ENCODE measurements at places on chromosomes 3 and 15.

DNA sequence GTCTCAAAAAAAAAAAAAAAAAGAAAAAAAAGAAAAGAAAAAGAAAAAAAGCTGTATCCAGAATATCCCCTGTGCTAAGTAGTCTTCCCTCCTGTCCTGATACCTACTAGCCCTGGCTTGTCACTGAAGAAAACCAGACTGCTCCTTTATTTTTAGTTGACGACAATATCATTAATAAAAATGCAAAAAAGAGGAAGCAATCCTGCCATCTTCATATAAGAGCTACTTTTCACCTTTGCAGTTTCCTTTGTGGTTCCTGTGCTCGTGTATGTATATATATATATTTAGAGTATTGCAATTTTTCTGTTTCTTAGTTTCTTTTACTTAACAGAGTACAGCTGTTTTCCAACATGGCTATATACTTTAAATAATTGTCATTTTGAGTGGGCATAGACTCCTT is 13.6 kb downstream of the C3orf20 start:
- DNase-seq = no peak

GRCh38 chr3:26236531-26236930 is 386.0 kb upstream of the LRRC3B start:
- no peak for DNase-seq

DNA sequence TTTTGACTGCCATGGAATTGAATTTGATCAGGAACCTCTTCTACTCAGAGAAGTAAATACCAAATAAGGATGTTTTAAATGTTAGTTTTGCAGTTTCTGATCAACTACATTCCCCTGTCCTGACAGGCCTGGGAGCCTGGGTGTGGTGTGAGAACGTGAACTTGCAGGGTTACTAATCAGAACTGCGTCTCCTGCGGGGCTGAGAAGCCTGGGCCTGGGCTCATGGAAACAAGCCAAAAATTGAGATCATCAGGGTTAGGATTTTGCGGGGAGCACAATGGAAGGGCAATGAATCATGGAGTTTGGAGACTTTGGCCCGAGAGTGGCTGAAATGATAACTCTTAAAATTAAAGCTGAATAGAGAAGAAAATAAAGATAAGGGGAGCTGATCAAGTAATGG is 47.8 kb upstream of the C3orf70 start:
- DNase-seq = no peak

DNA sequence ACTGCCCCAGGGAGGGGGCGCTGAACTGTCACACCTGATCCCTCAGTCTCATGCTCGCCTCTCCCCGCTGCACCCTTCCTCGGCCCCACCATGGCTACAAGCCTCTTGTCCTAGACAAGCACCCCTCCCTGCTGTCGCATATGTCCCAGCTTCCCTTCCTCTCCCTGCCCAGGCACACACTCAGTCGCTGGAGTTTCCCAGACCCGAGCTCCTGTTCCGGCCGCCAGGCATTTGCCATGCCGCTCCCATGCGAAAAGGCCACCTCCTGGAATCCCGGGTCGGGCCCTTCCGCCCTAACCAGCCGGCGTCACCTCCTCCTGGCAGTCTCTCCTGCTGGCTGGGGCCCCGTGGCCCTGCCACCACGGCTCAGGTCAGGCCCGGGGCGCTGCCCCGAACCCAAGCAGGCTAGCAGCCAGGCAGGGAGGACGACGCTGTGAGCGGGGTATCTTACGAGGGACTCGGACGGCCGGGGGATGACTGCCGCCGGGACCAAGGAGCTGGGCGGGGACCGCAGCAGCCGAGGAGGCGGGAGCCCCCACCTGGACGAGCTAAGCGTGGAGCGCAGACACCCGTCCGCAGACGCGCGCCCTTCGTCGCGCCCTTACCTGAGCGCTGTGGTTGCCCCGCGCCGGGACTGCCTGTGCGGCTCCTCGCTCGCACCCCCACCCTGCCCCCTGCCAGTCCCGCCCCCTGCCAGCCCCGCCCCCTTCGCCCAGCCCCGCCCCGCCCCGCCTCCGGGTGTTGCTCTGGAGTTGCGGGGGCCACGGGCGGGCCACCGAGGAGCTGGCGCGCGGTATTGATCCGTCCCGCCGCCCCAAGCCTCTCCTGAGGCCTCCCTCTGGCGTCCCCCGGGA is at the start of gene ALS2CL:
ALS2CL (minus strand) TSS at position 642 of the 854 bp plus-strand sequence. CDS start 4,239 bp downstream, outside the sequence.
- peak; percentile 56 for DNase-seq

DNA sequence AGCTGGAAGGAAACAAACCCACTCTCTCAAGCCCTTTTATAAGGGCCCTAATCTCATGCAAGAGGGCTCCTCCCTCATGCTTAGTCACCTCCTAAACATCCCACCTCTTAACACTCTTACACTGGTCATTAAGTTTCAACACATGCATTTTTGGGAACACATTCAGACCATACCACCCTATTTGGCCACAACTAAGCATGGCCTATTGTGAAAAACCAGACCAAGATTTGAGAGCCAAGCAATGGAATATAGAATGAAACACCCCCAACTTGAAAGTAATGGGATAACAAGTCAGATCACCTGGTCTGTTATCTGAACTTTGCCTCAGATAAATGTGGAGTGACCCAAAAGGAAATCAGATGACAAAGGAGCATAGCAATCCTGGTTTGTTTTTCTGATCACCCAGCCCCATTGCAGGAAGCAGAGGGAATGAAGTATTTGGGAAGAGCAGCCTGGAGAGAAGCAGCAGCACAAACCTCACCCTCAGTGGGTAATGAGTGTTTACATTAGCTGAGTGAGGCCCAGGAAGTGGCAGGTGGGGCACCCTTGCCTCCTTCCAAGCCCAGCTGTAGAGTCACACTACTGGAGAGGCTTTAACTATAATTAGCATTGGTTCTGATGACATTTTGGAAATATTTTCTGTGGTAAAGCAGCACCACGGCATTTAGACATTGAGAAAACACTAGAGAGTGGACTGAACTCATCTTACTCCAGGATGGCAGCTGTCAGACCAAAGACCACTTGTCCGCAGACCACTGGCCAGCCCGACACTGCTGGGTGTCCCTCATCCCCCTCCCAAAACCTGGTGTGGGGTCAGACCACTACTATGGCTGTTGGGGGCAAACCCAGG is 48.8 kb upstream of the PRTG start:
- DNase-seq = no peak

DNA sequence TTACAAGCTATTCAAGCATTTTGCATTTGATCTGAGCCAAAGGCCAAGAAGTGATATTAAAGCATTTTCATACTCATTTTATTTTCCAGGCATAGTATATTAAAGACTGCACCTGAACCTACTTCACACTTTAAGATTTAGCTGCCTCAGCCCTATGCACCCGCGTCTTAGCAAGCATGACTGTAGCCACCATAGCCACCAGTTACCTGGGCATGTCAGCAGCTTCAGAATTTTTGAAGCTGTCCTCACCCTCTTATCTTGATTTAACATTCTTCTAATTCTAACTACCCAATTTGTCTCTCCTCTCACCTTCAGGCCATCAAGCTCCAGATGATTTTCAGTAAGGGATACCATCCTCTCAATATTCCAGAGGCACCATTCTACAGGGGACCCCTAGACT is 39.1 kb upstream of the KLHL6 start:
- no peak for DNase-seq

DNA sequence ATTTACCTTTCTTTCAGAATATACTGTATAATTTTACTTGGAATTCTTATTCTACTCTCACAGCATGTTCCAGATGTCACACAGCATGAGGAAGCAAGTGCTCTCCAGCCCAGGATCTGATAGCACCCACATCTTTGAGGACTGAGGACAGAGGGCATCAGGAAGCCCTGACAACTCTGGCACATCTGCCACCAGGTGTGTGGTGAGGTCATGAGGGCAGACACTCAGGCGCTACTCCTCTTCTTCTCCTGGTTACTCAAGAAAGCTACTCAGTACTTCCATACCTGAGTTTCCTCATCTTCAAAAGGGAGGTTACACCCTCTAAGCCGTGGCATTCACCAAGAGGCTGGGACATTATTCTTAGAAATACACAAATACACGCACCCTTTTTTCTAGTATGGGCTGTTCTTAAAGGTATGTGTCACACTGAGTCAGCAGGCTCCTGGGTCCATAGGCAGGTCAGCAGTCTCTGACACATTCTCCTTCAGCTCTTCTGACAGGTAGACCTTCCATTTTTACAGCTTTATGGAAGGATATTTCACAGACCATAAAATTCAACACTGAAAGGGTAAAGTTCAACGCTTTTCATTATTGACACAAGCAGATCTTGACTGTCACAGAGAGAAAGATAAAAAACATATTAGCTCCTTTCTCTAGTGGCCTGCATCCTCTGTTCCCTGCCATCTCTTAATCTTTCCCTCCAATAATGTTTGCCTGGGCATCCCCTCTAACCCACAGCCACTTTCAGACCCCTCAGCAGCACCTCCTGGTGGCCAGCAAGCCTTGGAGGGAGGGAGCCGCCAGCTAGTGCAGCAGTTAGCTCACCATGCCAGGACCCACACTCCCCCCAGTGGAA is 103.2 kb upstream of the TJP1 start:
- DNase-seq = peak; percentile 35

- DNase-seq = no peak
Observed at GRCh38 chr3:25002052-25002451, 426.0 kb upstream of the RARB start.

GRCh38 chr3:125402639-125403038 is 27.5 kb upstream of the ZNF148 start:
- DNase-seq = no peak

DNA sequence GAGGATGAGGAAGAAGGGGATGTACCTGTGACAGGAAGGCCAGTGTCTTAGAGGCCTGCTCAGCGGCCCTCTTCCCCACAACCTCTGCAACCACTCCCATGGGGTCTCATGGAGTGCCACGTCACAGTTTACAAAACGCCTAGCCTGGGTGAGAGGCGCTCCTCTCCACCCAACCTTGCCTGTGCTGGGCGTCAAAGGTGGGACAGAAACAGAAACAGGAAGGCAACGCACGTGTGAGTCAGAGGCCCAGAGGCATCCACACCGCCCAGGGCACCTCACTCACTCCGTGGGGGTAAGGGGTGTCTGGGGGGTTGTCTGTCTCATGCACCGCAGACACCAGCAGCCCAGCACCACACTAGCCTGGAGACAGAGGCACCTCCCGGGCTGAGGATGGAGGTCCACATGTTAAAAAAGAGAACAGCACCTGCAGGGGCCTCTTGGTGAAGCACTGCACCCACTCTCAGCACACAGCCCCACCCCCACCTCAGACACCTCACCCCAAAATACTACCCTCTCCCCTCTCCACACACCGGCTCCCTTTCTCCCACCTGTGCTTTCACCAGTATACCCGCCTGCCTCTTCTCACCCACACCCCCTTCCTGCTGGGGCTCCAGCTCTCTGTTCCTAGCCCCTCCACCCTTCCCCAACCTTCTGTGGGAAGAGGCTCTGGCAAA is 4.7 kb upstream of the CALML4 start:
- no peak for DNase-seq

DNA sequence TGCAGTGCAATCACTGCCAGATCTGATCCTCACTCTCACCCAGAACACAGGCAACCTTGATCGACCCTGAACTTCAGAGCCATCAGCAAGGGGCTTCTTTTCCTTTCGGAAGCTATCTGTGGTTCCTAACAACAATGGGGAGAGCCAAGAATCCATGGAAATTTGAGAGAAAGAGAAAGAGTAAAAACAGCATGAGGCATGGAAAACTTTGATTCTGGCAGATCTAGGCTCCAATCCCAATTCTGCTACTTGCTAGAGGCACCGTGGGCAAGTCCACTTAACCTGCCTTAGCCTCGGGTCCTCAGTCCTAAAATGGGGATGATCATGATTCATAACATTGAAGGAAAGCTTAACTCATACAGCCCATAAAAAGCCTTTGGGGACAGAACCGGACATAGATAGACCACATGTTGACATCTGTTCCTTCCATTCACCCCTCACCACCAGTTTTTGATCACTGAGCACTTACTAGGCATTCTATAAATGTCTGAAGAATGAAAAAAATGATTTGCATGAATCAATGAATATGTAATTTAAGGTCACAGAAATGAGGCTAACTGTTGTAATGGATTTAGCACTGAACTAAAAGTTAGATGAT is 605.7 kb upstream of the CFAP20DC start:
- DNase-seq = no peak

GRCh38 chr3:42697289-42698051 is 5.1 kb downstream of the HHATL start:
- DNase-seq = no peak

GRCh38 chr3:38131621-38132369 is 5.1 kb downstream of the ACAA1 start:
- no peak for DNase-seq

- DNase-seq = no peak
Observed at GRCh38 chr3:49775538-49775937, 10.8 kb downstream of the IP6K1 start.

GRCh38 chr3:112640276-112640929 is 540 bp downstream of the CCDC80 start:
- no peak for DNase-seq

- no peak for DNase-seq
Observed at GRCh38 chr3:4504340-4505261, 11.5 kb downstream of the ITPR1 start.

- no peak for DNase-seq
Observed at GRCh38 chr15:101183931-101184305, 67.9 kb downstream of the CHSY1 start.

GRCh38 chr3:73480187-73480672 is 144.5 kb downstream of the PDZRN3 start:
- DNase-seq = no peak

GRCh38 chr3:64295594-64295993 is 70.3 kb upstream of the PRICKLE2 start:
- no peak for DNase-seq

DNA sequence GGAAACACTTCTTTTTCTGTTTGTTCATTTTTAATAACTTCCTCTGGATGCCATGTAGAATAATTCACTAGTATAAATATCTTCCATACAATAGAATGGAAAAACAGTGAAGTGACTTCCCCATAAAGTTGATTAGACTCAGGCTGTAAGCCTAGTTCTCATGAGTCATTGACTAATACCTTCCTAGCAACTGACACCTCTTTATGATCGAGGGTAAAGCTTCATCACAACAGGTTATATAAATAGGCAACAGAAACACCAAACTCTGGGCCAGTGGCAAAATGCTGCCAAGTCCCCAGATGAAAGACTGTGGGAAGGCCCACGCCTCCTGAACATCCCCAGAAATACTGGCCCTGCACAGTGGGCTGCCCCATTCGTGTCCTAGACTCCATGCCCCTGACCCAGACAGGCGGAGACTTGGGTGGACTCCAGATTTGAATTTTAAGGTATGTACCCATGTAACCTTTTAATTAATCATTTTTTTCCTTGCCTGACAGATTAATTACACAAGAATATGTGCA is 71.3 kb upstream of the TBC1D23 start:
- DNase-seq = no peak

- no peak for DNase-seq
Observed at GRCh38 chr3:140610544-140610943, 67.3 kb upstream of the TRIM42 start.

GRCh38 chr3:42081838-42082473 is 9.2 kb upstream of the TRAK1 start:
- no peak for DNase-seq

DNA sequence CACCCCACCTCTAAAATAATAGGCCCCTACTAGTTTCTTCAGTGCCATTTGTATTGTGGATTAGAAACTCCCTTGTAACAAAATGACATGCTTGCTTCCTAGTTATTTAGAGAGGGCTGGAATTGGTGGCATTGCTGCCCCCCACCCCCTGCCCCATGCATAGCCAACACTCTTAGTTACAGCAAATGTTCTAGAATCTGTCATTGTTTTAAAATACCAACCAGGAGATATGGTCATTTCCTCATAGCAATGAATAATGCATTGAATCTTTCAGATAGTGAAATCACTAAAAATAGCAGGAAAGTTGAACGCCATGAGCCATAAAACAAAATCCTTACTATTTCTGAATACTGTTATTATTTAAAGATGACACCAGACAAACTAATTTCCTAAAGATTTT is 292.5 kb downstream of the ARPP21 start:
- DNase-seq = no peak

- DNase-seq = no peak
Observed at GRCh38 chr15:101310508-101310907, 15.5 kb upstream of the SNRPA1 start.
